ENCODE measurements at places on chromosomes 3 and 15. TPM values are rescaled to one million over a fixed set of nuclear protein-coding genes. Genes with fewer than 3 reads are reported as not detected.

- no peak overlapping the region for H3K27ac ChIP-seq
- no peak overlapping the region for H3K4me3 ChIP-seq
- no peak for DNase-seq
- no peaks in the 10 kb centered on the region for H3K27me3 ChIP-seq
- H3K4me1 ChIP-seq: no peaks in the 10 kb centered on the region
- H3K36me3 ChIP-seq: no peaks in the 10 kb centered on the region
These were observed 300.4 kb upstream of the POU1F1 start for GRCh38 chr3:87576752-87577151.

DNA sequence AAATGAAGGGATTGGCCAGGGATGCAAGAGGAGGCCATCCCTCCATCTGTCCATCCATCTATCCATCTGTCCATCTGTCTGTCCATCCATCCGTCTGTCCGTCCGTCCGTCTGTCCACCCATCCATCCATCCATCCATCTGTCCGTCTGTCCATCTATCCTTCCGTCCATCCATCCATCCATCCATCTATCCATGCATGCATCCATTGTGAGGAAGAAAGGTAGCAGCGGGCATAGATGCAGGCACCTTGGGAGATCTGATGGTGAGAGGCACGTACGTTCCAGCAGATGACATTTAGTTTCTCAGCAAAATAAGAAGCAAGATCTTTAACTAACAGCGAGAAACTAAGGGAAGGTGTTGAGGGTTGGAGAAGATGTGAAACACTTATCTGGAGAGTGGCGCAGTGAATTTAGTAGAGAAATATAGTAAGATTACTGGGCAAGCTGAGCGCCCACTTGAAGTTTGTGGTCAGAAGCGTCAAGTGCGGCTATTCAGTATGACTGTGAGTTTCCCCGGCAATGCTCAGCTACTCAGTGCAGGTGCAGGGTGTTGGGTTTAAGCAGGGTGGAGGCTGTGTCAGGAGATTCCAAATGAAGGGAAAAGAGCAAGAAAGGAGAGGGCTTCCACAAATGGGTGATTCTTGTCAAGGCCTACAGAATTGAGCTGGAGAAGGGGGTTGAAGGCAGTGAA, 22.4 kb upstream of the SRP14 start:
- H3K36me3 ChIP-seq: no peaks in the 10 kb centered on the region
- H3K27ac ChIP-seq: no peak overlapping the region
- H3K4me1 ChIP-seq: peaks cover 29% of the 10 kb centered on the region
- DNase-seq: no peak
- H3K27me3 ChIP-seq: peaks cover 5% of the 10 kb centered on the region

- H3K4me1 ChIP-seq: peaks cover 22% of the 10 kb centered on the region
- H3K36me3 ChIP-seq: peaks cover 4% of the 10 kb centered on the region
- no peak overlapping the region for H3K27ac ChIP-seq
- no peak overlapping the region for H3K4me3 ChIP-seq
These were observed 2.4 kb downstream of the PARP3 start for GRCh38 chr3:51944451-51945021.

DNA sequence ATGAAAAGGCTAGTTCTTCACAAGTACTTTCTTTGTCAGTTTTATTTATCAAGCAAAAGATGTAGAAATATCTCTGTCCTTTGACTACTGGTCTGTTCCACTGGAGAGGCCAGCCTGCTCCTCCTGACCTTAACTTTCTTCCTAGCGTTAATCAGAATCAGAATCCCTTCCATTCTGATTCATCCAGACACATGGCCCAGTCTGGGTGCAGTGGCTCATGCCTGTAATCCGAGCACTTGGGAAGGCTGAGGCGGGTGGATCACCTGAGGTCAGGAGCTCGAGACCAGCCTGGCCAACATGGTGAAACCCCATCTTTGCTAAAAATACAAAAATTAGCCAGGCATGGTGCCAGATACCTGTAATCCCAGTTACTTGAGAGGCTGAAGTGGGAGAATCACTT, 32.0 kb upstream of the MANF start:
- no peaks in the 10 kb centered on the region for H3K27me3 ChIP-seq
- no peak overlapping the region for H3K27ac ChIP-seq

DNA sequence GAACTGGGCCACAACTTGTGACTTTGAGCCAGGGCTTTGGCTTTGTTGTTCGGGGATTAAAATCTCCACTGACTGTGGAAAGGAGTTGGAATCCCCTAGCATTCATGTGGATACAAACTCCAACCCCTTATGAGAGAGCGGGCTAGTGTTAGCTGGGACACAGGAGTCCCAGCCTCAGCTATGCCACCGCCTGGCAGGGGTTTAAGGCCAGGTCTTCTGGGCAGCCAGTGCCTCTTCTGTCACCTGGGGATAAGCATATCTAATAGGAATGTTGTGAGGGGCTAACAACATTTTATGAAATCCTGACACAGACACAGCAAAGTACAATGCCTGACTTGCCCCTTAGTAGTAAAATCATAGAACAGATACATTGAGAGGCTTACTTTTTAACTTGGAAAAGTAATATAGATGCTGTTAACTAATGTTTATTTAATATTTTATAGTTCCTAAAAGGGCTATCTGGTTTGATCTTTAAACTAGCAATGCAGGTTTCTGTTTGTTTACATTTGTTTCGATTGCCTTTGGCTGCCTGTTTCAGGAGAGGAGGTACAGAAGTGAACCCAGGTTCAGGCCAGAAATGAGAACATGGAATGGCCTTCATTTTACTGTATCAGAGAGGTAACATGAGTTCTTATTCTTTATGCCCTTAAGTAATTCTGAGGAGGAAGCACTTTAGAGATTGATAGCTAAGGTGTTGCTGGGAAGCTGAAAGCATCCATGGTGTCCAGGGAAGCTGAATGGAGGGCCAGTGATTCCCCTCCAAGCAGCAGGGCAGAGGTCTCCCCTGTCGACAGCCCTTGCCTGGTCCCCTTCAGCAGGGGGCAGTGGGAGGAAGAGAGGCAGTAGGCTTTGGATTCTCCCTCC, 8.7 kb downstream of the GPR160 start:
- no peaks in the 10 kb centered on the region for H3K36me3 ChIP-seq
- DNase-seq: no peak
- H3K27ac ChIP-seq: no peak overlapping the region
- H3K4me1 ChIP-seq: no peaks in the 10 kb centered on the region
- H3K4me3 ChIP-seq: no peak overlapping the region

- H3K4me1 ChIP-seq: no peaks in the 10 kb centered on the region
- no peaks in the 10 kb centered on the region for H3K36me3 ChIP-seq
- DNase-seq: no peak
- H3K4me3 ChIP-seq: no peak overlapping the region
- H3K27me3 ChIP-seq: no peaks in the 10 kb centered on the region
- H3K27ac ChIP-seq: no peak overlapping the region
These were observed 118.5 kb upstream of the SAMMSON start for GRCh38 chr3:69881051-69881450.

DNA sequence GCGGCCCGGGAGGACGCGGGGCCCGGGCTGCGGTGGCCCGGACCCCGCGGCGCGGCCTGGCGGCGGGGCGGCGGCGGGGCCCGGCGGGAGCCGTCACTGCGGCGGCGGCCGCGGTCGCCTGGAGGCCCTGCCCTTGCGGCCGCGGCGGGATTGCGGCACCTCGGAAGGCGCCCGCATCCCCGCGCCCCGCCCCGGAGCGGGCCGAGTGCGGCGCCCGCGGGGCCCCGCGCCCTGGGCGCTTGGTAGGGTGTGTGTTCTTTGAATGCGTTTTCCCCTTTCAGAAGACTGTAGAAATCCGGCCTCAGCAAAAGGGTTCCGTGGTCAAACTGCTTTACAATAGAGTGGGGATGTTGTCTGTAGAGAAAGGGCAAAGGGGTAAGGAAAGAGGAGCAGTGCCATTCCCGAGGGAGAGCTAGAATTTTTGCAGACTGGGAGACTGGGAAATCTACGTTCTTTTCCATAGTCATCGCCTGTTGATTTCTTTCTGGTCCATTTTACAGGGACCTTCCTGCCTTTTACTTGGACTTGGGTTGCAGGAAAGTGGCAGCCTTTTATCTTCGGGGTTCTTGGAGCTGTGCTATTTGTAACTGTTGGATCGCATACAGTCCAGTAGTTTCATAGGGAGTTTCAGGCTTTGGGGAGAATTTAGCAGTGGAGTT, 630 bp downstream of the SNRK start:
- H3K36me3 ChIP-seq: peaks cover 4% of the 10 kb centered on the region
- H3K4me3 ChIP-seq: peak overlapping the region; percentile 68

Gene HDGFL3
- 13.7 TPM for polyA plus RNA-seq

- H3K4me3 ChIP-seq: no peak overlapping the region
- H3K36me3 ChIP-seq: no peaks in the 10 kb centered on the region
- no peaks in the 10 kb centered on the region for H3K4me1 ChIP-seq
- no peak for DNase-seq
These were observed 226.0 kb upstream of the NDN start for GRCh38 chr15:23913081-23913480.

Gene TEX55
- polyA plus RNA-seq: not detected

- H3K27me3 ChIP-seq: no peaks in the 10 kb centered on the region
- DNase-seq: no peak
- no peaks in the 10 kb centered on the region for H3K36me3 ChIP-seq
- no peak overlapping the region for H3K4me3 ChIP-seq
These were observed 262.9 kb downstream of the ERC2 start for GRCh38 chr3:56205406-56205805.

Gene COL6A5
- not detected for polyA plus RNA-seq

DNA sequence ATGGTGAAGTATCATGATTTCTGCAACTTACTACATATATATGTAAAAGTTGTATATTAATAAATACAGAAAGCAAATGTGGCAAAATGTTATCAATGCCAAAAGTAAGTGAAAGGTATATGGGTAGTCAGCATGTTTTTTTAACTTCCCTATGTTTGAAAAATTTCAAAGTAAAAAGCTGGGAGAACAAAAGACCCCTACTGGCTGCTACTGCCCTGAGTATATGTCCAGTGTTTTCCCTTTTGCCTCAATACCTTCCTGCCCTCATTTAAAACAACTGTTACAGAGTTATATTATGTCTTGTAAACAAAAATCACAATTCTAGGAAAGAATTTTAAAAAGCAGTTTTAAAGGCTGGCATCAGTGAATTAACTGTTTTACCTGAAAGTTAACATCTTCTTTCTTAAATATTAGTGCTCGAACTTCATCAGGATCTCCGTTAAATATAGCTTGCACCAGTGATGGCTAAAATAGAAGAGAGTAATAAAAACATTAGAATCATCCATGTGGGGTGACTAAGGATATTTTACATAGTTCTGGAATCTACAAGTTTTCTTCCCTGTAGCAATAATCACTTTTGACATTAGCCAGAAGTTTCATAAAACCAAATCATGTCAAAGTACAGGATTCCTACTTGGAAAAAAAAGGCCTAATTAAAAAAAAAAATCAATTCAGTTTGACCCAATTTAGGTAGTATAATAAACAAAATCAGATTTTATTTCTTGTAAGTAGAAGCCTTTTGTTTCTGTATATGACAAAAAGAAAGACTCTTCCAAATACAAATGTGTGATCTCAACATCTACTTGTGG, 2.7 kb downstream of the ANKRD28 start:
- no peaks in the 10 kb centered on the region for H3K27me3 ChIP-seq
- H3K36me3 ChIP-seq: no peaks in the 10 kb centered on the region
- H3K4me3 ChIP-seq: peak overlapping the region; percentile 71
- H3K27ac ChIP-seq: peak overlapping the region; percentile 89

Gene SAXO2
- 2.2 TPM for polyA plus RNA-seq

DNA sequence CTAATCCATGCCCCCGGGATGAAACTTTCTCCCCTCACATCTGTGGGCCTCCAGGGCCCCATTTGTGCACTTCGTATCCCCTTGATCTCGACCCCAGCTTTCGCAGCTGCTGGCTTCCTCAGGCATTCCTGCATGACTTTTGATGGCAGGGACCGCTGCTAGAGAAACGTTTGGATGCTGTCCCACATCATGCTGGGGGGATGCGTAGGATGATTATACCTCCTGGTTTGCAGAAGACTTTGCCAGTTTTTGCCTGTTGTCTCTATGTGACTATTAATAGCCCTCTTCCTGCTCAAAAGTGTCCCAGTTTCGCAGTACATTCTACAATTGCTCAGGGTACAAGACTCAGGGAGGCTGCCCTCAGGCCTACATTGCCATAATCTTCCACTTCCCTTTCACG, 10.4 kb upstream of the KCNAB1 start:
- no peak overlapping the region for H3K4me3 ChIP-seq
- no peaks in the 10 kb centered on the region for H3K36me3 ChIP-seq
- no peak for DNase-seq
- H3K4me1 ChIP-seq: no peaks in the 10 kb centered on the region
- H3K27me3 ChIP-seq: peaks cover 11% of the 10 kb centered on the region
- H3K27ac ChIP-seq: no peak overlapping the region

Gene ILDR1
- 0.06 TPM for polyA plus RNA-seq

DNA sequence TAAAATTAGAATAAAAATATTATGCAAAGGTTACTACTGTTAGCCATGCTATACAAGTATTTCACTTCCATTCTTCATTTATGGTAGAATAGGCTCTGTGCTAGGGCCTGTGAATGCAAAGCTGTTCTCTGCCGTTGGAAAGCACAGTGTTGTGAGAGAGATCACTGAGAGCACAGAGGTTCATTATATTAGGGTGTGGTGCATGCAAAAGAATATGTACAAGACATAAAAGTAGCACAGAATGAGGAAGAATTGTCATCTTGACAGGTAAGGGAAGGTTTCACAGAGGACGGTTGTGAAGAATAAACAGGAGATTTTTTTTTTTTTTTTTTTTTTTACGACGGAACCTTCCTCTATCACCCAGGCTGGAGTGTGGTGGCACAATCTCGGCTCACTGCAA, 25.2 kb upstream of the FNDC3B start:
- H3K36me3 ChIP-seq: no peaks in the 10 kb centered on the region
- H3K27me3 ChIP-seq: no peaks in the 10 kb centered on the region
- no peak overlapping the region for H3K27ac ChIP-seq
- no peak for DNase-seq
- H3K4me1 ChIP-seq: no peaks in the 10 kb centered on the region

GRCh38 chr3:115758076-115758763, 134.9 kb downstream of the GAP43 start:
- no peaks in the 10 kb centered on the region for H3K4me1 ChIP-seq
- no peaks in the 10 kb centered on the region for H3K27me3 ChIP-seq
- no peak overlapping the region for H3K4me3 ChIP-seq
- DNase-seq: no peak
- H3K27ac ChIP-seq: no peak overlapping the region
